Left kidney (tissue), 8 donors: ENCODE measurements at places on chromosomes 7 and 10. TPM values are rescaled to one million over a fixed set of nuclear protein-coding genes. Genes with fewer than 3 reads are reported as not detected.

GRCh38 chr10:74705358-74705980 lies 120.9 kb upstream of the KAT6B start:
- no peak for DNase-seq

GRCh38 chr7:121163699-121164098 lies 165.1 kb upstream of the WNT16 start:
- no peak for DNase-seq

- no peak for DNase-seq
Measured at GRCh38 chr10:64365663-64366062, 844.5 kb downstream of the REEP3 start.

GRCh38 chr10:13810568-13810967 lies 223.8 kb downstream of the PRPF18 start:
- DNase-seq: no peak

DNA sequence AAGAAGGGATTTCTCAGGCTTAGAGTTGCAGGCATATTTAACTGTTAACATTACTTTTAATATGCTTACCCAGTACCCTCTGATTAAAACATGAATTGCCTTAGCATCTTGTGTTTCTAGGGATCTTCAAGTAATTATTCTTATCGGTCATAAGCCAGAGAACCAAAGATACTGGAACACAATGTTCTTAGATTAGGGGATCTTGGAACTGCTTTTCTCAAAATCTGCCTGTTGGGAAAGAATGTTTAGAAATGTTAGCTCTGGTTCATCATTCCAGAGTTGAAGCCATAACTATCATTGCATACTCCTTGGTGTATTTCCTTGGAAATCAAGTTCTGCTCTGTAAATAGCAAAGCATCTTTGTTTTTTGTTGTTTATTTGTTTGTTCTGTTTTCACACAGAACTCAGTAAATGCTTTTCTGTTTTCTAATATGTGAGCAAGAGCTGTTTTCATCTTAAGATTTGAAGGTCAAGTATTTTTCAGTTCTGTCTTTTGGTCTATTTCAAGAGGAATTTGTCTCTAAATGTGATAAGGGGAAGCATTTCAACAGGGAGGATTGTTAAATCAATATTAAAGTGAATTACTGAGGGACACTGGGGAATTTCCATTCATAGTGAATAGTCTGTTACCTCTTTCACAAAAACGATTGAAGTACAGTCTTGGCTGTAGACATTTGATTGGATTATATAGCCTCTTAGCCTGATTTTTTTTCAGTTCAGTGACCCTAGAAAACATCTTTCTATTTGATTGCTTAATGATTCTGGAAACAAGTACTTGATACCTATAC lies 103.2 kb upstream of the CYP26C1 start:
- no peak for DNase-seq

DNA sequence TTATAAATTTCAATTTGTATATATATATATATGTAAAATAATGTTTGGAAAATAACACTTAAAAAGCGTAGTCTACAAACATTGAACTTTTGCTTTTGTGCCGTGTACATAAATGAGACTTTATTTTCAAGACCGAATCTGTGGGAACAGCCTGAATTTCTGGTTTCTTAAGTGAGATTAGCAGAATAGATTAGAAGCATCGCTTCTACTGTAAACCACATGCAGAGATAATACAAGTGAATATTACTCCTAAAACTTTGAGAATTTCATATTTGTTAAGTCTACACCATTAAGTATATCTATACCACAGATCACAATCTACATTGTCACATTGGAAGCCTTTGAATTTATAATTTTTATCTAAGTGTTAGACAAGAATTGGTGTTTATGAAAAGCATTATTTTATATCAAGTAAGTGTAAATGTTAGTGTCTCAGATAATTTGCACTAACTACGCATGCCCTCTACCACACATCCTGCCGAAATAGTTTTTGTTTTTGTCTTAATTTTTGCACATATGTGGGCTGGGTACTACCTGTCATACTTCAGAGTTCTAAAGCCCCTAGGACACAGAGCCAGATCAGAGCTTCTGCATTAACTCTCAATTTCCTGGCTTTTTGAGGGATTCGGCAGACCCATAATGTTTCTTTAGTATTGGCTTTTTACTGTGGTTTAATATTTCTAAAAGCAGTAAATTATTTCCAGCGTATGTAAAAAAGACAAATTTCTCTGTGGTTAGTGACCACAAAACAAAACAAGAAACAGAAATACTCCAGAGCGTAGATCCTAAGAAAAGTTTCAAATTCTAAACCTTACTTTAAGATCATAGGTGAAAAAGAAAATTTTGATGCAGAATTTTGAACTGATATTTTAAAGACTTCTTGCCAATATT lies 20.0 kb downstream of the TWIST1 start:
- no peak for DNase-seq

The EPO gene
- 0.20 TPM for polyA plus RNA-seq

The TMEM270 gene
- 0.27 TPM for polyA plus RNA-seq

- DNase-seq: no peak
Measured at GRCh38 chr7:25244254-25245033, 16.2 kb upstream of the NPVF start.

GRCh38 chr10:78768876-78769275 lies 299.9 kb upstream of the ZMIZ1 start:
- DNase-seq: no peak

The TUBB8 gene
- 1.1 TPM for polyA plus RNA-seq

GRCh38 chr10:117217196-117217761 lies 20.0 kb downstream of the KCNK18 start:
- DNase-seq: no peak

GRCh38 chr7:75621124-75621523 lies 117.6 kb downstream of the HIP1 start:
- DNase-seq: no peak

The TNRC18 gene
- 120 TPM for polyA plus RNA-seq

The PLCE1 gene
- 43.0 TPM for polyA plus RNA-seq

GRCh38 chr7:102908676-102909075 lies 4.1 kb upstream of the LRRC17 start:
- DNase-seq: no peak

GRCh38 chr10:75400163-75400770 lies 1.3 kb downstream of the ZNF503 start:
- no peak for DNase-seq

The TLX1 gene
- not detected for polyA plus RNA-seq

DNA sequence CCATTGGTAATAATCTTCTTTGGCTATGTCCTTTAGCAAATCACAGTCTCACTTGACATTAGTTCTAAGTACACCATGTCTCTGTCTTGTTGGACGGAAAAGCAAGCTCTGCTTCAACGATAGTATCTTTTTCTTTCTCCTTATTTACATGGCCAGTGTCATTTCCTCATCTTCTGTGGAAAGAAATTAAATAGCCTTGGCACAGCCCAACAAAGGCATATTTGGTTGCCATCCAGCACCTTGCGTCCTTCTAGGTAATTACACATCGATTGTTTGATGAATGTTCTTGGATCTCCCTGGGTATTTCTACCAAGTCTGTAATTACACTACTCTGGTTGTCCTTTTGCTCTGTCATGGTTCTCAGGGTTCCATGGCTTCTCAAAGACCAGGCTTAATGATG lies 183.1 kb downstream of the CHN2 start:
- no peak for DNase-seq

GRCh38 chr7:148135116-148135515 lies 455.4 kb upstream of the C7orf33 start:
- DNase-seq: no peak

DNA sequence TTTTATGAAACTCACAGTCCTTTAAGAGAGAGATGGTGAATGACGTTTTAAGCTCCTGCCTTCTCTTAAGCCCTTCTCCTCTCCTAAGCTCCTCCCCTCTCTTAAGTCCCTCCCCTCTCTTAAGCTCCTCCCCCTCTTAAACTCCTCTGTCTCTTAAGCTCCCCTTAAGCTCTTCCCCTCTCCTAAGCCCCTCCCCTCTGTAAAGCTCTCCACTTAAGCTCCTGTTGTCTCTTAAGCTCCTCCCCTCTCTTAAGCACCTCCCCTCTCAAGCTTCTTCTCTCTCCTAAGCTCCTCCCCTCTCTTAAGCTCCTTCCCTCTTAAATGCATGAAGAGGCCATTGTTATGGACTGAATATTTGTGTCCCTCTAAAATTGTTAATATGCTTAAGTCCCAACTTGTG lies 1180.6 kb upstream of the AUTS2 start:
- DNase-seq: no peak

GRCh38 chr7:71132127-71132376 lies at the start of gene GALNT17:
TSS of gene GALNT17 (plus strand) at chr7:71132144.
- DNase-seq: no peak

The SPDYE18 gene
- 0.85 TPM for polyA plus RNA-seq

GRCh38 chr10:19498393-19499290 lies 317.6 kb upstream of the PLXDC2 start:
- no peak for DNase-seq

The C10orf105 gene
- polyA plus RNA-seq: 0.18 TPM

DNA sequence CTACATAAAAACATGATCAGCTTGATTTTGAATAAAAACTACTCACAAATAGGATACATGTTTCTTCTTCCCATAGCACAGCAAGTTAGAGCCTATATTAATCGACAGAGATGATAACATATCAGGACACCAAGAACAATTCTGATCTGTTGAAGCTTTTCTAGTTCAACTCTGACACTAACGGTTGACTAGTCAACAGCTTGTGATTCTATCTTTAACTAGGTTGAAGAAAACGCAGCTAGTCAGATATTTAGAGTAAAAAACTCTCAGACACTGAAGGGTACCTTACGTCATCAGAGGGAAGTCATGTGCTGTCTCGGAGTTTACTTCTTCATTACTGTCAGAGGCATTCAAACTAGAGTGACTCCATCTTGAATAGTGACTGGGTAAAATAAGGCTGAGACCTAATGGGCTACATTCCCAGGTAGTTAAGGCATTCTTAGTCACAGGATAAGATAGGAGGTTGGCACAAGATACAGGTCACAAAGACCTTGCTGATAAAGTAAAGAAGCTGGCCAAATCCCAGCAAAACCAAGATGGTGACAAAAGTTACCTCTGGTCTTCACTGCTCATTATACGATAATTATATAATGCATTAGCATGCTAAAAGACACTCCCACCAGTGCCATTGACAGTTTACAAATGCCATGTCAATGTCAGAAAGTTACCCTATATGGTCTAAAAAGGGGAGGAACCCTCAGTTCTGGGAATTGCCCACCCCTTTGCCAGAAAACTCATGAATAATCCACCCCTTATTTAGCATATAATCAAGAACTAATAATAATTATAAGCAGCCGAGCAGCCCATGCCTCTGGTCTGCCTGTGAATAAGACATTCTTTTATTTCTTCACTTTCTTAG lies 21.3 kb downstream of the CCDC71L start:
- DNase-seq: no peak

The LGI1 gene
- polyA plus RNA-seq: 7.0 TPM

DNA sequence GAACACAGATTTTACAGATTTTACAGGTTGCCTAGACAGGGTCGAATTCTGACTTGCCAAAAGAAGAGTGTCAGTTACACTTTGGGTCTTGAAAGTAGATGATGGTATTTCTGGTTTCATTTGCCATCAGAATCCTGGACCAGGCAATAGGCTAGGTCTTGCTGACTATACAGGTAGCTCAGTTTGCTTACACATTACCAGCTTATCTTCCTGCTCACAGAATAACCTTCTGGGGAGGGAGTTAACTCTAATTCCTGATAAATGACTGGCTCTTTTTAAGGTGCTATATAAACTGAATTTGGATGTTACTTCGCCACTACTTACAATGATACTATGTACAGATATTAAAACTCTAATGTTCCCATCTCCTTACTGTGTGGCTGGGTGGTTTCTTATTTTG lies 39.8 kb downstream of the GBF1 start:
- DNase-seq: no peak

GRCh38 chr10:45580371-45581215 lies 92.0 kb downstream of the ZFAND4 start:
- DNase-seq: no peak

GRCh38 chr10:13716081-13717071 lies 129.6 kb downstream of the PRPF18 start:
- peak; percentile 57 for DNase-seq

GRCh38 chr7:1314021-1314907 lies 81.6 kb downstream of the UNCX start:
- no peak for DNase-seq

The BEND7 gene
- polyA plus RNA-seq: 40.7 TPM

GRCh38 chr7:37354656-37355131 lies 94.0 kb downstream of the ELMO1 start:
- DNase-seq: no peak

DNA sequence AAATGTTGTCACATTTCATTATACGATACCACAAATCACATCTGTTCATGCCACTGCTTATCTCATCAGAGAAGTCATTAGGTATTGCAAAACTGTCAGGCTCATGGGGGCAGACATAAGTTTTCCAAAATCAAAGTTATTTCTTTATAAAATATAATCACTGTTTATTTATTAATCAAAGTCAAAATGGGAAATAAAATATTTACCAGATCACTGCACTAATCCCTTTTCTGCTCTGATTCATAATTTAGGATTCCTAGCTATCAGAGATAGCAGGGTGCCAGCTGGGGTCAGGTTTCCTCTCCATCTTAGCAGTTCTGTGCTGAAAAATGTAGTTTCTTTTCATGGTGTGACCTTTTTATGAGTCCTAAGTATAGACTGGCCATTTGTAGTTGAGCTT lies 117.7 kb upstream of the LANCL2 start:
- no peak for DNase-seq

DNA sequence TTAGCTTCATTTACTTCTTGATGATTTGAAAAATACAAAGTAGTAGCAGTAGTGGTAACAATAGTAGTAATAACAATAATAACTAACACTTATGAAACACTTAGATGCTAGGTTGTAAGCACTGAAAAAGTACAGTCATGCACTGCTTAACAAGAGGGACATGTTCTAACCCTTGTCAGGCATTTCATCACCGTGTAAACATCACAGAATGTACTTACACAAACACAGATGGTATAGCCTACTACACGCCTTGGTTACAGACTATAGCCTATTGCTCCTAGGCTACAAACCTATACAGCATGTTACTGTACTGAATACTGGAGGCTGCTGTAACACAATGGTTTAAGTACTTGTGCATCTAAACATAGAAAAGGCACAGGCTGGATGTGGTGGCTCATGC lies 60.6 kb downstream of the PUS7 start:
- no peak for DNase-seq

The TBX20 gene
- polyA plus RNA-seq: not detected
